ENCODE measurements at places on chromosomes 2 and 18.

DNA sequence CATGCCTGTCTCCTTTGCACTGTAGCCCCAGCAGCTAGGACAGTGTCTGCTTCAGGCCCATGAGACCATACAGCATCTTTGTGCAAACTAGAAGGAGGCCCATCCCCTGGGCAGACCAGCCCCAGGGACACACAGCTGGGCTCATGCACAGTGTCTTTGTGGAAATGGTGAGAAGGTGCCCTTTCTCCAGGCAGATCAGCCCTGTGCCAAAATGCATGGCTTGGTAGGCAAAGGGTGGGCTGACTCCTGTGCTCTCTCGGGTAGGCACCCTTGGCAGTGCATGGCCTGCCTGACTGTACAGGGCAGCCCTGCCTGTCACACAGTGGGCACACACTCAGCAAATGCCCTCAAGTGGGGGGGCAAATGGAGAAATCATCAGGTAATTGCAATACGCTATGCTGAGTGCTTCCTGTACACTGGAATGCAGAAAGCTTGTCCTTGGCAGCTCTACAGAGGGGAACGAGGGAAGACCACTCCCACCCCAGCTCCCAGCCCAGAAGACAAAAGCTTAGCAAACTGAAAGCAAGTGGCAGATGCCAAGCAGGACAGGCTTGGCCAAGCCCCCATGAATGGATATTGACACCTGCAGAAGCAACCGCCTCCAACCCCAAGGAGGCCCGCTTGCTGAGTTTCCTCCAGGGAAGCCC is 21.6 kb downstream of the TNS1 start:
- DNase-seq = no peak

DNA sequence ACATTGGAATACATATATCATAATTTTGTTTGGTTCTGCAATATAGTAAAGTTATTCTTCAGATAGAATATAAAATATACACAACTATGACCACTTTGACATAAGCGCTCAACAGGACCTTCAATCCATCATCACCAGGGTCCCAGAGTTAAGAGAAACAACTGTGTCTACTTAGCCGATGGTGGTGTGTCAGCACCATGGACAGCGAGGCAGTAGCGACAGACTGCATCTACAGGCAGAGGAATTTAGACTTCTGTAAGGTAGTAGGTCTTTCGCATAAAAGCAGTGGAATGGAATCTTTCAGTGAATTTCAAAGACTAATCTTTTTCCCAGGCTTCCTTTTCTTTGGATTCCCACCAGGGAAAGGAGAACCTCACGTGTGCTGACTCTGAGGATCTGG is 20.5 kb upstream of the LRPPRC start:
- no peak for DNase-seq

DNA sequence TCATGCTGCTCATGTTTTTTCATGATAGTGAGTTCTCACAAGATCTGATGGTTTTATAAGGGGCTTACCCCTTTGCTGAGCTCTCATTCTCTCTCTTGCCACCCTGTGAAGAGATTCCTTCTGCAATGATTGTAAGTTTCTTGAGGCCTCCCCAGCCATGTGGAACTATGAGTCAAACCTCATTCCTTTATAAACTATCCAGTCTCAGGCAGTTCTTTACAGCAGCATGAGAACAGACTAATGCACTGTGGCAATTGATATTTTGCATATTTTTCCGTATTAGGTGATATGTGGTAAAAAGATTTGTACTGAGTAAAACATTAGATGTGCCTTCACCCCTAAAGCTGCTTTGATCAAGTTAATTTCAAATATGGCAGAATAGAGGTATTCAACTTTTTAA is 48.8 kb downstream of the RAB27B start:
- DNase-seq = no peak

DNA sequence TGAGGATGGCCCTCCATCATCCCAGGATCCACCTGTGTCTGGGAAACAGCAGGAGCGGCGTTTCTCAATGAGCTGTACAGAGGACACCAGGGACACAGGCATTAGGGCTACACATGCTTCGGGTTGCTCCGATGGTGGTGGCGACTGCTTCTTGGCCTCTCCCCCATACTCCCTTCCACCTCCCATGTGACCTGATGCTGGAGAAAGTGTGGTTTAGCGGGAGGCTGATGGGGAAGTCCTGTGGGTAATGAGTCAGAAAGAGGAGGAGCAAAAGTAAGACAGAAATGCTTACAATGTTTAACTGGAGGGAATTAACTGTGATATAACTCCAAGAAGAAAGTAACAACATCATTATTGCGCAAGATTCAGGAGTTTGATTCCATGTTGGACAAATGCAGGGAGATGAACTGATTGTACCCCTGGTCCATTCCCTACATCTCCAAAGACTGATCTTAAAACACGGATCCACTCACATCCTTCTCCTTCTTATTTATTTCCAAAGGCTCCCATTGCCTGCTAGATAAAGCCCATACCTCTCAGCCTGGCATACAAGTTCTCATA is 186.6 kb downstream of the NRP2 start:
- no peak for DNase-seq

GRCh38 chr2:109475531-109476210 is 138.1 kb downstream of the SEPTIN10 start:
- DNase-seq = no peak

- no peak for DNase-seq
Measured at GRCh38 chr2:235126768-235127167, 175.0 kb downstream of the SH3BP4 start.

GRCh38 chr18:36333414-36333813 is 35.9 kb downstream of the FHOD3 start:
- DNase-seq = peak; percentile 47

DNA sequence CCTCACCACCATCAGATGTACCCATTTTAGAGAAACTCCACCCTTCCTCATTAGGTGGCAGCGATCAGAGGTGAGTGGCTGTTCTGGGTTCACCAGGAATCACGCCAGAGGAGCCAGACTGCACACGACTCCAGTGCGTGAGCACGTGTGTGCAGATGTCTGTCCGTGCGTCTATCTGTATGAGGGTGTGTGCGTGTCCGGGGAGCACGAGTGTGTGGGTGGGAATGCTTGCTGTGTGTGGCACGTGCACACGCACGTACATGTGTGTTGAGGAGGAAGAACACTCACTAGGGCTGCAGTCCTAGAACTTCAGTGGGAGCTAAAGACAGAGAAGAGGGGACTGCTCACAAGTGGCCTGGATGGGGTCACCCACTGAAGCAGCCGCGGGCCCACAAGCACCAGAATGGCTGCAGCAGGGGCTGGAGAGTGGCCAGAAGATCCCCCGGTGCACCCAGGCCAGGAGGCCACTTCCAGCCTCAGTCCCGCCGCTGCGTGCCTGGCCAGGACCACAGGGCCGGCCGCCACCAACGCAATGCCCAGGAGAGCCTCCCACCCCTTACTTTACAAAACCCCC is 13.9 kb downstream of the HDAC4 start:
- no peak for DNase-seq

DNA sequence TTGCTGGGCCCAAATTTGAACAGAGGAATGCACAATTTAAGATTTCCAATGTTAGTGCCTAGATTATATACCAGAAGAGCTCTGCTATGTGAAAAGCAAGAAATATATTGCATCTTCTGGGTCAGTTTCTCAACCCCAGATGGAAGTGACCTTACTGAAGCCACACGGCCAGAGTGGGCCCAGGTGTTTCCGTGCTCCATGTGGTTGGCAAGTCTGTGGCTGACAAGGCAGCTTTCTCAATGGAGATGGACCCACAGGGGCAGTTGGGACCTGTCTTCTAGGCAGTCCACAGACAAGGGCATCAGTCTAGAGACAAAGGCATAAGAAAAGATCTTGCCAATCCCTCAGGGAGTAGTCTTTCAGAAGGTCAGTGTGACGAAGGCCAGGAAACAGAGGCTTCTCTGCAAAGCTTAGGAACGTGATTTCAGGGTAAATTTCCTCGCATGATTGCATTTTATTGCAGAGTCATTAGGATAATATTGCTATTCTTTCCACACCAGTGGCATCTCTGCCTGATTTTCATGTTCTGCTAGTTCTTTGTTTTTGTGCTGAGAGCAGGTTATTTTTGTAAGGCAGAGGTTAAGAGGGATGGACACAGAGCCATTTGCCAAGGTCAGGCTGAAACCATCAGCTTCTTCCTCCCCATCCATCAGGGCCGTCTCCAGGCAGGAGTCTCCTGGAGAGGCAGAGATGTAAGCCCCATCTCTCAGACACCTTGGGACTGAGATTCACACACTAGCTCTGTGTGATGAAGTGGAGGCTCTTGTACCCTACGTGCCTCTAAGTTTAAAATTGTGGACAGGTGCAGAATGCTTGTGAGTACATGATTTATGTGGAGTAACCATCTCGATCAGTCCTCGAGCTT is 202.1 kb downstream of the ANKRD30B start:
- no peak for DNase-seq

DNA sequence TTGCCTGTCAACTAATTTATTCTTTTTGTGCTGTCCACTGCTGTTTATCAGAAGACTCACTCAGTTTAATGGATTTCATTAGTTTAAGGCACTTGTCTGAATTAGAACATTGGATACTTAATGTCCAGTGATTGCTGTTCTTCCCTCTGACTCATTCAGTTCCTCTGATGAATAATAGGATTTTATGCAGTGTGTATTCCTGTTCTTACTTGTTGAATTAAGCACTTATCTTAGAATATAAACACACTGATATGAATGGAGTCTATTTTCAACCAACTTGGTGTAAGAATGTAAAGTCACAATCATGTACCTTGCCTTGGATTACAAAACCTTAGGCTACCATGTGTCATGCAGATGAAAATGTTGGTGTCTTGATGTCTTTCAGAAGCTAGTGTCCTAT is 87.0 kb upstream of the PROKR1 start:
- DNase-seq = no peak

DNA sequence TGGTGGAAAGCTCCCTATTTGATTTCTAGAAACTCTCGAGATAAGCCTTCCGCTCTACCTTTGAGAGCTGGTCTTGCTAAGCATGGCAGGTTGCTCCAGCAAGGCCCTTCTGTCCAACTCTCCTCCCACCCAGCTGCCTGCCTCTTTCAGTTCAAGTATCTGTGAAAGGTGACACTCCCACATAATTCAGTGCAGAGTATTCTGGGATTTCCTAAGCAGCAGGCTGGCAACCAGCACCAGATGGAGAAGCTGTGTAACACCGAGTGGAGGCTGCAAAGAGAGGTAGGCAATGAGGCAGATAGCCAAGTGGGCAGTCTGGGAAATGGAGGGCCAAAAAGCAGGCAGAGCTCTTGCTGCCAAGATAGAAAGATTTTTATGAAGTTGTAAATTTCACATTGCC is 88.4 kb upstream of the CAVIN2 start:
- peak; percentile 87 for DNase-seq

DNA sequence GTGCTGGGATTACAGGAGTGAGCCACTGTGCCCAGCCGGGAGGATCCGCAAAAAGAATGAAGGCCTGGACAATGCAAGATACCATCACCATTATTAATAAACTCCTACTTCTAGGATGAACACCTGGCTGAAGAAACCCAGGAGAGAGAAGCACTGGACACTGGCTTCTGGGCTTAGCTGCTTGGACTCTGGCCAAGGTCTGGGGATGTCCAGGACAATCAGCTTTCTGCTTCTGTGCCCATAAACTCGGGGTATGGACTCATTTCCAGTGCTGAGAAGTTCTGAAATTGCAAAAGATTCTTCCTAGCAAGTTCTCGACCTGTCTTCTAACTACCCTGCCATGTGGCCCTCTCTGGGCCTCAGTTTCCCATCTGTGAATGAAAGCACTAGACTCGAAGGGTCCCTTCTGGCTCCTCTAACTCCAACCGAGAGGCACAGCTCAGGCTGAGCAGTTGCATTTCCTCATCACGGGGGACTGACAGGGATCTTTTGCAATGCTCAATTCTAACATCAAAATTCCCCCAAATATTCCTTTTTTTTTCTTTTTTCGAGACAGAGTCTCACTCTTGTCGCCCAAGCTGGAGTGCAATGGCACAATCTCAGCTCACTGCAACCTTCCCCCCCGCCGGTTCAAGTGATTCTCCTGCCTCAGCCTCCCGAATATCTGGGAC is 2.4 kb upstream of the SH2D6 start:
- no peak for DNase-seq

DNA sequence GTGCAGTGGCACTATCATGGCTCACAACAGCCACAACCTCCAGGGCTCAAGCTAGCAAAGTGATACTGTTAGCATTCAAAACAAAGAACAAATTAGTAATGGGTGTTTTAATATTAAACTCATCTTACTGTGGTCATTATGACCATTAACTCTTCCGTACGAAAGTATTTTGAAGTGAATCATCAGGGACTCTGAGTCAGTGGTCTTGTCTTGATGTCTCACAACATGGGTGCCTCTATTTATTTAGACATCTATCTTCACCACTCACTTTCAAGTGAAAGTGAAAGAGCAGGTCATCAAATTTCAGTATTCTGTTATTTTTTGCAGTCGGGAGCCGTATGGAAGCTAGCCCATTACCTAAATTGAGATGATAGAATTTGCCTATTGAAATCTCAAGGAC is 1118.2 kb downstream of the DPP10 start:
- no peak for DNase-seq

GRCh38 chr18:3388323-3388722 is 61.6 kb upstream of the TGIF1 start:
- no peak for DNase-seq

DNA sequence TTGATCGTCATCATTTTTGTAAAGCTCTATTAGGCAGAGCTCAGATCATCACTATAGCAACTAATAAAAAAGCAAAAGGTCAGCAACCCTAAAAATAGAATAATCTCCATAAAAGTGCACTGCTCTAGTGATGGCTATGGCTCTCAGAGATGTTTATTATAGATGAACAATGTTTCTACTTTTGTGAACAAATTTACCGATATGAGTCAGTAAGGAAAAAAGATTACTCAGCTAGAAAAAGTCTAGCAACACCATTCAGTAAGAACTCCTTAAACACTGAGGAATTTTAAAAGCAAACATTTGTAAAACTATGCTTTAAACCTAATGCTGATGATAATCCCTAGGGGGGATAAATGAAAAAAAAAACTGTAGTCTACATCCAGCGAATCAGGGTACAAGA is 69.6 kb downstream of the ACVR1C start:
- no peak for DNase-seq

- peak; percentile 60 for DNase-seq
Measured at GRCh38 chr2:140580532-140581151, 1550.2 kb downstream of the LRP1B start.

DNA sequence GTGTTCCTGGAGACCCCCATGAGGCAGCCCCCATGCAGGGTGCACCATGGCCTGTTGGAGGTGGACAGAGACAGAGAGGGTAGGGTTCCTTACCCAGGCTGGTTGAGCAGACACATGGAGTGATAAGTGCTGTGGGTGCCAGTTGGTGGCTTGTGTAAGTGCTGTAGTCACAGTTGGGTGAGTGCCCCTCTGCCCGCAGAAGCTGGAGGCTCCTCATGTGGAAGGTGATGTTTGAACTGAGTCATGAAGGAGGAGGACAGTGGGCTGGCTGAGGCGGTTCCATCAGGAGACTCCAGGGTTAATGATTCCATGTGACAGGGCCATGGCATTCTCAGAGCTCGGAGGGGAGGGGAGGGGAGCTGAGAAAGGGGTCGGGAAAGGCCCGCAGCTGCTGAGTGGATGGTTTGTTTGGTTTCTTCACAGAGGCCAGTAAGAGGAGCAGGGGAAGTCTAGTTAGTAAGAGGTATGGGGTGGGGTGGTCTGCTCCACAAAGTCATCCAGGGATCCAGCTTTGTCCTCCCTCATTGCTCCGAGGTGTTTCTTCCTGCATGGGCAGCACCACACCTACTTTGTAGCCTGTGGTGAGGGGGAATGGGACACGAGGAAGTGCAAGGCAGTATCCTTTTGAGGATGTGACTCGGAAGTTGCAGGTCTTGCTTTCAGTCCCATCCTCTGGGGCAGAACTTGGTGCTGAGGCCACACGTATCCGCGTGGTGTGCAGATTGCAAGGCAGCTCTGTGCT is 13.6 kb downstream of the IMPA2 start:
- DNase-seq = no peak
